GM23338 (cell line): ENCODE measurements at places on chromosomes 13 and 19. TPM values are rescaled to one million over a fixed set of nuclear protein-coding genes. Genes with fewer than 3 reads are reported as not detected.

TLE2 gene
- 21.3 and 22.8 TPM in 2 replicates for total RNA-seq

CEACAM20 gene
- not detected in 2 replicates for total RNA-seq

DNA sequence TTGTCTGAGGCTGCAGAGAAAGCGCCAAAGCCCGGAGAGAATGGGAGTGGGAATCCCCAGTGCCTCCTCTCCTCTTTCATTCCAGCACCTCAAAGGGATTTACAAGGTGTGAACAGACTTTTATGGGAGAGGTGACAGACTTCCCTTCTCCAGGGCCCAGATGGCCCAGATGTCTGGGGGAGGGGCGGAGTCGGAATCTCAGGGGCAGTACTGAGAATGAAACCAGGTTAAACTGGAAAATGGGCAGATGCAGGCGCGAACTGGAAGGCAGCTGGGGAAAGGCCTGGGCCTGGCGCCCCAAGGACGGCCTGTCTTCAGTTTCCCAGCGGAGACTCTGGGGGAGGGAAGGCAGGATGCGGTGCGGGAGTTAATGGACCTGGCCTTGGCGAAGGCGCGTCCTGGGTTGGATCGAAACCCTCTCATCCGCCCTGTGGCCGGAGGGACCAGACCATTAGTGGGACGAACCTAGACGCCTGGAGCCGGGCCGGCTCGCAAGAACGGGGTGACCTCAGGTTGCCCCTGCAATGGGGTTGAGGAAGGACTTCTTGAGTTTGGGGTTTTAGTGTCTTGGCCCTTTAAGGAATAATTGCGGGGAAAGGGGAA is 592 bp upstream of the TRIP10 start:
- peaks cover 36% of the 10 kb centered on the region for H3K4me1 ChIP-seq
- peak overlapping the region; percentile 95 for H3K27ac ChIP-seq
- H3K36me3 ChIP-seq: 0 out of 2 replicates have a peak, but pooled peaks cover 12% of the 10 kb centered on the region
- no peaks in the 10 kb centered on the region for H3K27me3 ChIP-seq

DNA sequence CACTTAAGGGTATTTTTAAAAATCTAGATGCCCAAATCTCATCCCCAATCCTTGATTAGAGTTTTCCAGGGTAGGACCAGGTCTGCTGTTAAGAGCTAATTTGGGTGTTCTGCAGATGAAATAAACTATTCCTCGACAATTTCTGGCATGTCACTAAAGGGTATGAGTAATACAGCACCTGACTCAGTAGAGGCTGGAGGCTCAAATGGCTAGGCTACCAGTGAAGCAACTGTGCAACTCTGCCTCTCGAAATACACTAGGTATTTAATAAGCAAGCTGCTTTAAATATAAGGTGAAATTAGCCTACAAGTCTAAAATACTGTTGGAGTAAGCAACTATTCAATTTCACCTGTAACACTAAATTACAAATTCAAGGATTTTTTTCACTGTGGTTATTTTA is 1.5 kb downstream of the RNF6 start:
- no peak for DNase-seq
- H3K27ac ChIP-seq: no peak overlapping the region
- H3K27me3 ChIP-seq: no peaks in the 10 kb centered on the region
- peaks cover 1% of the 10 kb centered on the region; the same call in 1 of the 2 replicates for H3K36me3 ChIP-seq
- H3K4me3 ChIP-seq: peak overlapping the region; percentile 71

DNA sequence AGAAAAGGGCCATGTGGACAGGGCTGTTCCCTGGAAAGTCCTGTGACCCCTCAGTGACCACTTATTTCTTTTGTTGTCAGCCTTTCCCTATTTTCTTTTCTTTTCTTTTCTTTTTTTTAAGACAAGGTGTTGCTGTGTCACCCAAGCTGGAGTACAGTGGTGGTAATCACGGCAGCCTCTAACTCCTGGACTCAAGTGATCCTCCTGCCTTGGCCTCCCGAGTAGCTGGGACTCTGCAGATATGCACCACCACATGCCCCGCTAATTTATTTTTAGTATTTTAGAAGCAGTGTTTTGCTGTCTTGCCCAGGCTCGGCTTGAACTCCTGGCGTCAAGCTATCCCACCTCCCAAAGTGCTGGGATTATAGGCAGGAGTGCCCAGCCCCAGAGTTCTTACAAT is 1.1 kb upstream of the GPI start:
- DNase-seq: no peak
- H3K36me3 ChIP-seq: peaks cover 22% of the 10 kb centered on the region
- peaks cover 13% of the 10 kb centered on the region for H3K4me1 ChIP-seq
- H3K27ac ChIP-seq: no peak overlapping the region

GRCh38 chr13:104847922-104848321 is 1687.5 kb downstream of the EFNB2 start:
- H3K36me3 ChIP-seq: no peaks in the 10 kb centered on the region

GRCh38 chr13:110057052-110057451 is 249.9 kb downstream of the COL4A1 start:
- no peaks in the 10 kb centered on the region for H3K36me3 ChIP-seq
- H3K27me3 ChIP-seq: no peaks in the 10 kb centered on the region
- no peak overlapping the region for H3K4me3 ChIP-seq
- H3K4me1 ChIP-seq: no peaks in the 10 kb centered on the region
- DNase-seq: no peak

- no peak overlapping the region for H3K4me3 ChIP-seq
- H3K36me3 ChIP-seq: no peaks in the 10 kb centered on the region
- no peak overlapping the region for H3K27ac ChIP-seq
- H3K4me1 ChIP-seq: no peaks in the 10 kb centered on the region
- no peaks in the 10 kb centered on the region for H3K27me3 ChIP-seq
These were observed 945.0 kb upstream of the PCDH20 start for GRCh38 chr13:62360609-62361008.
